ENCODE measurements at places on chromosomes 7 and 10.

- DNase-seq, result no peak
Measured at GRCh38 chr10:79025199-79025832, 43.5 kb upstream of the ZMIZ1 start.

DNA sequence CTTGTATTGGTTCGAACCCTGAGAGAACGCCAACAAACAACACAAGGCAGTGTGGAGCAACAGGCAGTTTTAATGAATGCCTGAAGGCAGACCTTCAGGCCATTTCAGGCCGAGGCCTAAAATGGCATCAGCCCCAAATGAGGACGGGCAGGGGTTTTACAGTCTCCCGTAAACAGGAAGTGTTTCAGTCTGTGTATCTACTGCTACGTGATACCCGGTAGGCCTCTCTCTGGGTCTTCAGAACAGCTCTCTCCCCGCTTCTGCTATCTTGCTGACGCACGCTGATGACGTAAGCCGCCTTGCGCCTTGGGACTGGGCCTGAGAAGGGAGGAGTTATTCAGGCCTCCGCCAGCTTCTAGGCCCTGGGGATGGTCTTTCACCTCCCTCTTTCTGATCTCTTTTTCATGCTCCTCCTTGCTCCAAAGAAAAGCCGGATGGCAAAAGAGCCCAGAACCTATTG lies 67.7 kb downstream of the ST8SIA6 start:
- DNase-seq, result no peak

GRCh38 chr10:100879741-100880360 lies 32.9 kb upstream of the SLF2 start:
- no peak for DNase-seq

DNA sequence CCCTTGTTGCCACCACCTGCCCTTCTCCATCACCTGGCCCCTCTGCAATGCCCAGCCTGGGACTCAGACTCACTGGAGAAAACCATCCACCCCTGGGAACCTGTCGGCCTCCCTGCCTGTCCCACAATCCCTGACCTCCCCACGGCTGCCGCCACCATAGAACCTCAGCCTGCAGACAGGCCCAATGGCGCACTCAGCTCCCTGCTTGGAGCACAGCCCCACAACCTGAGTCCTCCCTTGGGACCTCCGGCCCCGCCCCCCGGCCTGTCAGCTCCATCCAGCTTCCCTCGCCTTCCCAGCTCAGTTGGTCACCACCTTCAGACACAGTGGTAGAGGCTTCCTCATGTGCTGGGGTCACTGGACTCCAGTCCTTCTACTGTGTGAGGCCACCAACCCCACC lies 41.1 kb downstream of the PARP12 start:
- DNase-seq, result no peak

DNA sequence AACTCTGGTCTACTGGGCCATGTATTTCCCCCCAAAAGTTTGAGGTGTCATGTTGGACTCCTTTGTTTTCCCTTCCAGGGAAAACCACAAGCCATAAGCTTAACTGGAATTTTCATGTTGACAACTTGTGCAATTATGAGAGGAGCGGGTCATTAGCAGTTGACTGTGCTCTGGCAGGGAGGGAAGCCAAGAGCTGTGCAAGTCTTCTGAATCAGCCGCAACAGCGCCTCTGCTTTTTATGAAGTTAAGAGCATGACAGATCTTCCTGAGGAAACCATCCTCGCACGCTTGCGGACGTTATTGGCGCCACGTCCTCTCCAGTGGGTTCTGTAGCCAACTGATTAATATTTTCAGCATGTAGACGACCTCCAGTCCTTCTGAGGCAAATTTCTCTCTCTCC lies 148.7 kb upstream of the MKI67 start:
- no peak for DNase-seq

GRCh38 chr10:132977807-132978206 lies 35.4 kb upstream of the CFAP46 start:
- DNase-seq, result no peak

DNA sequence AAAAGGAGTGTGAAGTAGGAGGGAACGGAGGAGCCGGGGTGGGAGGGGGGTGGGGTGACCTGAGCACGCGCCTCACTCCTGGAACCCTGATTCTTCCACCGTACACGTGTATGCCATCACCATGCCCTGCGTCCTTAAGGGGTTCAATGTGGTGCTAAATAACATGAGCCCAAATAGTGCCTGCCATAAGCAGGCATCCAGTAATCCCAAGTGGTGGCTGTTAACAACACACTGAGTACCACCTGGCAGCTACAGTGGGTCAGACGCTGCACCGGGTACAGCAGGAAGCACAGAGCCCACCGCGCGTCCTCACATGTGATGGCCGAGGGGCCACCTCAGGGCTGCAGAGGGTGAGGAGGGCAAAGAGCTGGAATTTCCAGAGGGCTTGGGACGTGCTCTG lies 81.9 kb downstream of the PTPRN2 start:
- DNase-seq, result no peak

- DNase-seq, result no peak
Measured at GRCh38 chr7:28483112-28483511, 70.8 kb downstream of the CREB5 start.

DNA sequence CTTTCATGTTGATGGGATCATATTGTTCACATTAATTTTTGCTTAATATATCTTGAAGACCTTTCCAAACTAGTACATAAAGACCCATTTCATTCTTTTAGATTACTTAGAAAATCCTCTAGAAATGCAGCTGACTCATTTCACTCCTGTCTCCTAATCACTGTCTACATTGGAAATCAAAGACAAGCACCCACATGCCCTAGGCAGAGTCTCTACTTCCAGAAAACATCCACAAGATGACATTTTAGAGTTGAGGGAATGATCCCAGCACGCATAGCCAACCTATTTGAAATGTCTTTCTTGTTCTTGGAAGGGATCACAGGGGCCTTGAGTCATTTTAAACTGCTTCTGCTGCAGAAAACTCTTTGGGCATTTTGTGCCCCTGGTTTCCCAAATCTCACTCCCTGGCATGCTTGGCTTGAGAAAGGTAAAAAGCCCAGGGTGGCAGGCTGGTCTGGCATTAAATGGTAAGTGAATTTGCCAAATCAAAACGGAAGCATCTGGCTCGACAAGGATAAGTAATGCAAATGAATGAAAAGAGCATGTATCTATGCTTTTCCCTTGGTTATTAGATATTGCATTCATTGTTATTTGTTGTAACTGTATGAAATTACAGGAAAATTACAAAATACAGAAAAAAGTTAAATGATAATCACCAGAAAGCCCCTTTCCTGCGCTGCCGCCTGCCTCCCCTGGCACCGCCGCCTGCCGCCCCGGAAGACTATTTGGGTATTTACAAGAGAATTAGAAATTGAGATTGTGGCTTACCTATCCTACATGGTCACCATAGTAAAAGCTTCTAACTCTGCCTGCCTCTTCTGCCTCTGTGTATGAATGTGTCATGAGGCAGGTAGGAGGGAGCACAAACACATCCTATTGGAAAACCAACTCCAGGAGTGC lies 225.3 kb downstream of the PTEN start:
- DNase-seq, result no peak

DNA sequence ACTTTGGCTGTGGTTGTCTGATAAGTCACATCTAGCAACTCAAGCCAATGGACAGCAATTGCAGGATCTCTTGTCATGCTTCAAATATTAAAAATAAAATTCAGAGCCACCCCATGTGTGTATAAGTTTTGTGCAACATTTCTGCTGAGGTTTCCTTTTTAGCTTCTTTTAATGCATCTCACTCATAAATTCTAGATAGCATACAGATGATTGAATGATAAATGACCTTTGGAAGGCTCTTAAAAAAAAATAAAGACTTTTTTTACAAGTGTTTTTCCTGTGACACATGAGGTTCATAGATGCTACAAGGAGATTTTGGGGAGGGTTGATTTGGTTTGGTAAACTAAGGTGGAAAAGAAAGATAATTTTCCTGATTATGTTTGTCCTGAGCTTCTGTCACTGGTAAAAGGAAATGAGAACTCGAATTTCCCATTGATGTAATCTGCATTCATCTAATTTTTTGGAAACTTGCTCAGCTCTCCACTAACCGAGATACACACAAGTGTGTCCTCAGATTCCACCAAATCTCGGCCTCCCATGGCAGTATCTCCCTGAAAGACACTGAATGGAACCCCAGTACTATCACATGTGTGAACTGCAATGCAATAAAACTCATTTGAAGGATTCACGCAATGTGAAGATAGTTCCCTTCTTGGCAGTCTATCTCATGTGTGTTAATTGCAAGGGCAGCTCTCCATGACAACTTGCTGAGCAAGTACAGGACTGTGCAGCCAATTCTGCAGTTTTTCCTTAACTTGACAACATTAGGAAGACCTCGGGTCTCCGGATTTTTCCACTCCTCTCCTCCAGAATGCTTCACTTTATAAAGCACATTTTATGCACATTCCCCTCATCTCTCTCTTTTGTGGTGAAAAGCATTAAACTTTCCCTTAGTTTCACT lies 185.4 kb upstream of the PFKP start:
- DNase-seq, result no peak

GRCh38 chr10:5888843-5889623 lies 660 bp downstream of the ANKRD16 start:
- DNase-seq, result peak; percentile 6

- no peak for DNase-seq
Measured at GRCh38 chr7:127578036-127578684, 7.2 kb downstream of the GCC1 start.

DNA sequence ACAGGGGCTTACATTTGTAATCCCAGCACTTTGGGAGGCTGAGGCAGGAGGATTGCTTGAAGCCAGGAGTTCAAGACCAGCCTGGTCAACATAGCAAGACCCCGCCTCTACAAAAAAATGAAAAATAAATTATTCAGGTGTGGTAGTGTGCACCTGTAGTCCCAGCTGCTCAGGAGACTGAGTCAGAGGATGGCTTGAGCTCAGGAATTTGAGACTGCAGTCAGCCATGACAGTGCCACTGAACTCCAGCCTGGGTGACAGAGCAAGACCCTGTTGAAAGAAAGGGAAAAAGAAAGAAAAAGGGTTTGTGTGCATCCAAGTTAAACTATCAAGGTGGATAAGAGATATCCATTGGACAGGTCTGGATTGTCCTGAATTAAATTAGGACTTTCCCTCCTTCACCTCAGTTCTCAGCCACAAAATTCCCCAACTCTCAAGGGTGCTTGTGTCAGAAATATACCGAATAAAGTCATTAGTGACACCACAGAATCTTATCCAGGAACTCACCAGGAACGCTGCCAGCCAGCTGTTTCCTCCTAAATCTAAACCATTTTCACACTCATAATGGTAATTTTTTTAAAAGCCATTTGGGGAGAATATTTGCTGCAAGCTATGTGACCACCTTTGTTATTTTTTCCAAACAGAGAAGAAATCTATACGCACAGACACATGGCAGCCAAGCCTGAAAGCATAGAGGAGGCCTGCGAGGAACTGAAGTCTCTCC lies 12.0 kb downstream of the AFAP1L2 start:
- no peak for DNase-seq

DNA sequence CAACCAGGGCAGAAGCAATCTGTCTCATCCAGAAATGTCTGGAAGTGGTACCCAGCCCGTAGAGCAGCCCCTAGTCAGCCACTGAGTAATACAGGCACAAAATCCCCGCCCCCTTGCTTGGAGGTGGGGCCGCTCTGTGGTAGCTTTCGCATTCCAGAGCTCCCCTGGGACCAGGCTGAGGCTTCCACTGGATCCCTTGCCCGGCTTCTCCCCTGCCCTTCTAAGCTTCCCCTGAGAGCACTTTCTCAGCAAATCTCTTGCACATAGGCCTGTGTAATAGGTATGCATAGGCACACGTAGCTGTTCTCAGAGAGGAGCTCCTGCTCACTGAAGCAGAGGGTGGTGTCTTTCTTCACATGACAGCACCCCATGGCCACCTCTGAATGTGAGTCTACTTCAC lies 144.2 kb downstream of the BMS1 start:
- no peak for DNase-seq

- no peak for DNase-seq
Measured at GRCh38 chr7:135795846-135796570, 47.4 kb upstream of the FAM180A start.

DNA sequence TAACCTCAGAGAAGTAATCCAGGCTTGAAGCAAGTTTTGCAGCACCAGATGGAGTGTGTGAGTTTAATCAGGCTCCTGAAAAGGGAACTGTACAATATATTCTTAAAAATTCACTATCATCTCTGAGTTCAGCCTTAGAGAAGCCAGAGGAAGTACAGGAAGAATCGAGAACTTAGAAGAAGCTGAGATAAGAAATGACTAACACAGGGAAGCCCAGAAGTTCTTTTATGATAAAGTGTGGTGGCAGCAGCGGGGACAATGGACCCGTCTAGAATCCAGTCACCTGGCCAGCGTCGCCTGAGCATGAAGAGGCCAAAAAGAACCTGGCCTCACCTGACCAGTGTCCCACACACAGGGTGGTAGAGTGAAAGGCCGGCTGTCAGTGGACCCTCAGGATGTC lies 161.0 kb downstream of the USP6NL start:
- DNase-seq, result no peak

- no peak for DNase-seq
Measured at GRCh38 chr7:129523924-129524323, 21.6 kb downstream of the SMKR1 start.

DNA sequence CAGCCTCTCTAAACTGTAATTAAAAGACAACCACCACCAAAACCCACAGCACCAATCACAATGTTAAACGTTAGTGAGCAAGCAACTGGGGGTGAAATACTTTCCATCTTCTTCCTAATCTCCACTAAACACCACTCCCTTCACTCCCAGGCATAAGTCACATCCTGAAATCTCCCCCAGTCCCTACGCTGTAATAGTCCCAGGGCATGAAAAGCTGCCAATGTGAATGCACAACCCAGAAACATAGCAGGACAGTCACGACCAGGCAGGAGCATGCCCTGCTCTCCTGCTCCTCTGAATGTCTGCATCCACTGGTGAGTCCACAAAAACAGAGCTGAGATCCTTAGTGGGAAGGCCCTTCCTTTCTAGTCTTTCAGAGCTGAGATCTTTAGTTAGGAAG lies 288.9 kb downstream of the PARD3 start:
- no peak for DNase-seq

- no peak for DNase-seq
Measured at GRCh38 chr7:139915268-139915863, 86.3 kb downstream of the TBXAS1 start.

DNA sequence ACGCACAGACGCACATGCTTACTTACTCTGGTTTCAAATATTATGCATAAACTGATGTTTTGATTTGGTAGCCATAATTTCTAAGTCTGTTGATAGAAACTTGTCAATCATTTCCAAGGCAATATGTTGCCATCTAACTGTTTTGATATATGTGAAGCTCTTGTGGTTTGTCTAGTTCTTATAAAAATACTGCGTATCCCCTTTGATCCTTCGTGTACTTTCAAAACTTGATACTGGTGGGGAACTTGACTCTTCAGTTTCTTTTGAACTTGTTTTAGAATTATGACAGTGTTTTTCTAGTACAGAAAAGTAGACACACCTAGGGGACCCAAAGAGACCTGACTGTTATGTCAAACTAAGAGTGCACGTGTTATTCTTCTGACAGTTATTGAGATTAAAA lies 708.0 kb downstream of the LRMDA start:
- no peak for DNase-seq

DNA sequence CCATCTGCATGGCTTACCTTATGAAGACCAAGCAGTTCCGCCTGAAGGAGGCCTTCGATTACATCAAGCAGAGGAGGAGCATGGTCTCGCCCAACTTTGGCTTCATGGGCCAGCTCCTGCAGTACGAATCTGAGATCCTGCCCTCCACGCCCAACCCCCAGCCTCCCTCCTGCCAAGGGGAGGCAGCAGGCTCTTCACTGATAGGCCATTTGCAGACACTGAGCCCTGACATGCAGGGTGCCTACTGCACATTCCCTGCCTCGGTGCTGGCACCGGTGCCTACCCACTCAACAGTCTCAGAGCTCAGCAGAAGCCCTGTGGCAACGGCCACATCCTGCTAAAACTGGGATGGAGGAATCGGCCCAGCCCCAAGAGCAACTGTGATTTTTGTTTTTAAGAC lies 12.4 kb downstream of the DUSP5 start:
- no peak for DNase-seq

GRCh38 chr10:129992356-129992755 lies 28.3 kb upstream of the EBF3 start:
- no peak for DNase-seq

All from stimulated activated CD4-positive, alpha-beta T cell treated with anti-CD3 and anti-CD28 coated beads, TNF-alpha, amount 100 ng/mL, for 4 hours (primary cell).